ENCODE measurements at places on chromosomes 16 and 17. TPM values are rescaled to one million over a fixed set of nuclear protein-coding genes. Genes with fewer than 3 reads are reported as not detected.

DNA sequence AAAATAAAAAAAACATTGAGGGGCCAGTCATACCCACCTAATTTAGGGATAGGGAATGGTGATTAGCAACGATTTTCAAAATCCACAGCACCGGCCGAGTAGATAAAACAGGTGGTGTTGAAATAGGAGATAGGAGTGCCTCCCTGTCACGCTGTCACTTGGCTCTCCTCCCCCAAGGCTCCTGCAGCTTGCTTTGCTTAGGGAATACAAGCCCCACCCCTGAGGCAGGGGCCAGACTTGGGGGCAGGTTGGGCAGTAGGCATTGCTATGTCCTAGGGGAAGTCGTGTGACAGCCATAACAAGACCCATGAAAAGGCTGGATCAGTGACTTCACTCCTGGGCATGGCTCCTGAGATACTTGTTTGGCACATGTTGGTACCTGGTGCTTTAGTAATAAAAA is 25.8 kb downstream of the POLR2A start:
- DNase-seq, result no peak

DNA sequence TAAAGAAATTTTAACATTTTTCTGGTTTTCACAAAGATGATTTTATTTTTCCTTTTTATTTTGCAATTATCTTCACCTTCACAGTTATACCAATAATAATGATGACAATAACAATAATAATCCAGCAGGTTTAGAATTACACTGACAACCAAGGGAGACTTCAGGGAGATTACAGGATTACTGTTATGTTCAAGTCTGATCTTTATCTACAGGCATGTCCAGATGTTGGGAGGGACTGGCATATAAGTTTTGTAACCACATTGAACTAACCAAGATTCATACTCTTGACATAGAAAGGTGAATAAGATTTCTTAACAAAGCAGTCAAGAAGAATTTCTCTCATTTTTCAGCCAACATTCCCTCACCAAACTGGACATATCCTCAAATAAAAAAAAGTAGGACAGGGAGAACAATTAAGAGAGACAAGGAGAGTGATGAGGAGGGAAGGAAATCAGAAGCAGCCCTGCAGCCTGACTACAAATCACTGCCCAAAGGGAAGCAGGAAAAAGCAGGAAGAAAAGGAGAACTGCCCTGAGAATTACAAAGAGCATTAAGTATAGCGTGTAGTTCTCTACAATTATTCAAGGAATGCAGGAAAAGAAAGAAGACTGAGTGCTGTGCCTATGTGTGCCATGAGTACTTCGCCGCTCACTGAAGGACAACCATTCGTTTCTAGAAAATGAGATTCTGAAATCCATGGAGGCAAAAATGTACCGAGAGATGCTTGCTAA is 155.7 kb upstream of the C17orf78 start:
- no peak for DNase-seq

DNA sequence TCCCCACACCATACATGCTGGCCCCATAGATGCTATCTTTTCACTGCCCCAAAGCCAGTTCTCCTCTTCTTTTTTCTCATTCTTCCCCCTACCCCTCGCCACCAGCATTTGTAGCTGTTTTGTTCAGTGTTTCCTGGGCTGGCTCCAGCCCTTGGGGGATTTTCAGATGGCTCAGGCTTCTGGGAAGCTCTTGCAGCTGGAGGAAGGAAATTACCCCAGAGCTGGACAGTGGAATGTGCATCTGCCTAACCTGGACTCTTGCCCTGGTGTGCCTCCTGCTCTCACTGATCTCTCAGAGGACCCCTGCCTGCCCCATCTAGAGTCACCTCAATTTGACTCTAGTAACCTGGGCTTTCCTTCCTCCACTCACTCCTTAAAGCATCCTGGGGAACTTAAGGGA is 82.8 kb downstream of the MYH13 start:
- DNase-seq, result no peak

The ITGAX gene
- 1.2 TPM for polyA plus RNA-seq

The SMCR8 gene
- 12.9 TPM for polyA plus RNA-seq
